ENCODE measurements at places on chromosomes 5 and 9. TPM values are rescaled to one million over a fixed set of nuclear protein-coding genes. Genes with fewer than 3 reads are reported as not detected.

GRCh38 chr9:95422650-95423049 is 94.1 kb downstream of the PTCH1 start:
- DNase-seq: no peak

- no peak for DNase-seq
These were observed 16.2 kb downstream of the NDUFS6 start for GRCh38 chr5:1817261-1818043.

DNA sequence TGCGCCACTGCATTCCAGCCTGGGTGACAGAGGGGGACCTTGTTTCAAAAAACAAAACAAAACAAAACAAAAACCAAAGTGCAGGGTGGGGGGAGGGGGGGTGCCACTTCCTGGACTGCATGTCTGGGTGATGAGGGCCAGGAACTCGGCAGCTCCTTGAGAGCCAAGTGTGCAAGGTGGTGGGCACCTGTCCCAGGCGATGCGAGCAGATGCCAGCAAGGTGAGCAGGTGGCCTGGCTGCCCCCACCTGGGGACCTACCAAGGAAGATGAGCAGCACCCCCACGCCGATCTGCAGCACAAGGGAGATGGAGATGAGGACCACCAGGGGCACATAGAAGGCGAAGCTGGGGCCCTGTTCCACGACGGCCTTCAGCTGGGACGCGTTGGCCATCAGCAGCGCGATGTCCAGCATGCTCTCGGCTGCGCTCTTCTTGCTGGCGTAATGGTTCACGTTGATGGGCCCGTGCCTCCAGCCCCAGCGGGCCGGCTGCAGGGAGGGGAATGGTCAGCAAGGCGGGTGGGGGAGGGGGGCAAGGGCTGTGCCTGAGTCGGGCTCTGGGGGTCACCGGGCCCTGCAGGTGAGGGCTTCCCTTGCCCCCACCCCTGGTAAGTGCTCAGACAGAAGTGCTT is 7.8 kb downstream of the NINJ1 start:
- DNase-seq: no peak

The FLT4 gene
- total RNA-seq: 6.3 TPM

GRCh38 chr5:107463731-107464130 is 207.0 kb downstream of the EFNA5 start:
- DNase-seq: no peak

DNA sequence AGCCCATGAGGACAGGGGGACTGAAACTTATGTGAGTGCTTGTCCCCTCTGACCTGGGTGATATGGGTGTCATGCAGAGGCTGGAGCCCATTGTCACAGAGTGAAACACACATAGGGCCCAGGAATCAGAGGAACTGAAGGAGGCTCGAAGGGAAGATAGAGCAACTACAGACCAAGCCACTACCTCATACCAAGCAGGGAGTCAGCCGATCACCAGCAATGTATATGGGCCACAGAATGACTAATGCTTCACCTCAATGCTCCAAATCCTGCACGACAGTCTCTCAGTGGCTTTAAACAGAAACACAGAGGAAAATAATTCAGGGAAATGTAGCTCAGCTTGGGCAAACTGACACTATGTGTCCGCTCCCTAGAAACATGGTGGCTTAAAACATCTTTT is 8.9 kb upstream of the FBXW11 start:
- DNase-seq: no peak

DNA sequence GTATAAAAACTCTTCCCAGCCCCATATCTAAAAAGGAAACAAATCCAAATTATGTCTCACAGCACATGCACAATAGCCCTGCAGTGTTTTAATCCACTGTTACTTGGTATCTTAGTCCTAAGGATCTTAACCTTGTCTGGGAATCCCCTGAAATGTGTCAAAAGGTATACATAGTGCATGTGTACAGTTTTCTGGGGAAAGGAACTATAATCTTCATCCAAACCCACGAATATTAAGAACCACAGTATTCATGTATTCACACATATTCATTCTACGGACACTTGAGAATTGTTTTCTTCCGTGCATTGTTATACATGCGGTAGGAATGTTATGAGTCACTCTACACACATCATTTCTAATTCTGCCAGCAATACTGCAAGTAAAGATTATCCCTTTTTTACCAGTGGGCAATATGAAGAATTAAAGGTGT is 47.8 kb upstream of the SNX2 start:
- DNase-seq: no peak

- no peak for DNase-seq
These were observed 58.2 kb downstream of the COL15A1 start for GRCh38 chr9:99001892-99002291.

Data from heart left ventricle (tissue), 16 donors.